Stimulated activated CD8-positive, alpha-beta memory T cell treated with anti-CD3 and anti-CD28 coated beads, Interleukin-4, amount 100 ng/mL, for 24 hours (primary cell): ENCODE measurements at places on chromosomes 1 and 21.

GRCh38 chr1:40770296-40771070, 13.1 kb upstream of the KCNQ4 start:
- no peak for DNase-seq

DNA sequence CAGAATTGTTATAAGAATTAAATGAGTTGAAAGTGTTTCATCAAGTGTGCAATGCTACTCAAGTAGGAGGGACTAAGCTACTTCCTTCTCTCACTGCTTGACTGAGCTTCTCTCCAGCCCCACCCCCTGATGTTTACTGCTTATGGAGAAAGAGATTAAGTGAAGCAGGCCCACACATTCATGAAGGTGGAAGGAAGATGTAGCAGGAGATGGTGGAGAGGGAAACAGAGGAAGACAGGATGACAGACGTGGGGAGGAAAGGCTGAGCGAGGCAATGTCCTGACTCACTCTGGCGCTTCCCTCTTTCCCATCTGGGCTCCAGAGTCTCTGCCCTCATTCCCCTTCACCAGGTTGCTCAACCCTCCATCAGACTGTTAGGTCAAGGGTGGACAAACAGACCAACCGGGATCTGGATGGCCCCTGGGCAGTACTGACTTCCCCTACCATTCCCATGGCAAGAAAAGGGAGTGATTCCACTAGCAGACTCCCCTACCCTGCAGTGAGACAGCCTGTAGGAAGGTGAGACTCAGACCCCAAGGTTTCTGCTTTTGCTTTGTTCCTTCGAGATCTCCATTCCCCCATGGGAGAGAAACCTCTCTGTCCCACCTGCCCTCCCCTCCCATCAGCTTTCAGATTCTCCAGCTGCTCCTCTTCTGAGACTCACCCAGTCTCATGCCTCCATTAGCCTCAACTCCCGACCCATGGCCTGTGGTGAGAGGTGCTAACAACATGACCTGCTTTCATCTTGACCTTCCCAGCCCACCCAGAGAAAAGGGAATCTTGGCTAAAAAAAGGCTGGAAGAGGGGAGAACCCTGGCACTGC, 3.1 kb upstream of the ARHGEF2 start:
- DNase-seq: no peak

GRCh38 chr1:108718927-108719655, 6.4 kb downstream of the FNDC7 start:
- no peak for DNase-seq

DNA sequence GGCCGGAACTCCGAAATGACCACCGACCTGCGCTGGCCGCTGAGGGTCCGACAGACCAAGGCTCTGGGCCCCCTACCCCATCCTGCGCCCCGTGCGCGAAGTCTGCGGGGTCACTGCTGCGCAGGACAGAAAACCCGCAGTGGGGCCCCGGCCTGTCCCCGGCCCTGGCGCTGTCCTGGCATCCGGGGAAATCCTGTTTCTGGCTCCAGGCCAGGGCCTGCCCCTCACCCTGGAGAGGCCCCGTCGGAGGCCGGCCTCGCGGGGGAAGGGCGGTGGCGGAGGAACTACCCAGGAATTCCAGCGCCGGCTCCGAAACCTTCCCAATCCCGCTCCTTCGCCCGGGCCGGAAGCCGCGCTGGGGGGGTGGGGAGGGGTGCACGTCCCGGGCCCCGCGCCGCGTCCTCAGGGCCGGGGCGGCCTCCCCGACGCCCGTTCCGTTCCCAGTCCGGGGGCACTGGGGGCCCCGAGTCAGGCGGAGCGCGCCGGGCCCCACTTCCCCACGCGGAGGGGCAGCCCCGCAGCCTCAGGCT, 77.0 kb downstream of the MORN1 start:
- no peak for DNase-seq

DNA sequence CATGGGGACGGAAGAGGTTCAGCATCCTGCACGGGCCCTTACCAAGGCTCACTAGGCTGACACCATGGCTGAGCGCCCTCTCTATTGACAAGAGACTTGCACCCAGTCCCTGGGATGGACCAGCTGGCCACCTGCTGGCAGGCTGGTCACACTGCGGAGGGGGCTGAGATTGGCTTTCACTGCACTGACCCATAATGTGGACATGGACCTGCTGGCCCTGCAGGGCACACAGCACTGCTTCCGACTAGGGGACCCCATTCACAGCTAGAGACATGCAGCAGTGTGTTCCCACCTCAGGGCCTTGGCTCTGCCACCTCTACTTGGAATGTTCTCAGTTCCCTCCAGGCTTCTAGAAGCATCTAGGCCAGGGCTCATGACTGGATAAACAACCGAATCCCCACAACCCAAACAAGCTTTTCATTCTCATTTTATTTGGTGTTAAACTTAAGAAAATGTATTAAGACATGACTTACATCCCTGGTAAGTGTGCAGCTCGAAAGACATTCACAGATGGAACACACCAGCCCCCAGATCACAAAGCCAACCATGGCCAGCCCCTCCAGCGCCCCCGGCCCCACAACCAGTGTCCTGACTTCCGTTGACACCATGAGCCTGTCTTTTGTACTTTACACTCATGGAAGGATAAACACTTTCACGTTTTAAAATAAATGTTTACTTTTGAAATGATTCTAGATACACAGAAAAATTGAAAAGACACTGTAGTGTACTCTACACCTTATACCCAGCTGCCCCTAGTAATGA, 9.3 kb upstream of the SRARP start:
- peak; percentile 26 for DNase-seq

DNA sequence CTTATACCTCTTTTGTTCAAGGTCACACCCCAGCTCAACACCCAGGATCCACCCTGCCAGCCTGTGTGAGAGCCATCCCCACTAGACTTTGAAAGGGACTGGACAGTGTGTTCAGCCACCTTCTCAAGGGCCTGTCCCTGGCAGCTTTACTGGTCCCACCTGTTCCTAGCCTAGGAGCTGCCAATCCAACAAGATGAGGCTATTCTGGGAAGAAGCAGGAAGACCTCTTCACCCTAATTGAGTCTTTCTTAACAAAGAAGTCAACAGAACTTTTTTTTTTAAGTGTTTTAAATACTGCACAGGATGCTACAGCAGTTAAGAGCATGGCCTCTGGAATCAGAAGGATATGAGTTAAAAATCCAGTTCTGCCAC, 95.8 kb upstream of the HOOK1 start:
- no peak for DNase-seq

GRCh38 chr1:231407547-231408396, 14.3 kb downstream of the EGLN1 start:
- DNase-seq: no peak

GRCh38 chr1:12511516-12512468, 106.2 kb downstream of the DHRS3 start:
- no peak for DNase-seq

DNA sequence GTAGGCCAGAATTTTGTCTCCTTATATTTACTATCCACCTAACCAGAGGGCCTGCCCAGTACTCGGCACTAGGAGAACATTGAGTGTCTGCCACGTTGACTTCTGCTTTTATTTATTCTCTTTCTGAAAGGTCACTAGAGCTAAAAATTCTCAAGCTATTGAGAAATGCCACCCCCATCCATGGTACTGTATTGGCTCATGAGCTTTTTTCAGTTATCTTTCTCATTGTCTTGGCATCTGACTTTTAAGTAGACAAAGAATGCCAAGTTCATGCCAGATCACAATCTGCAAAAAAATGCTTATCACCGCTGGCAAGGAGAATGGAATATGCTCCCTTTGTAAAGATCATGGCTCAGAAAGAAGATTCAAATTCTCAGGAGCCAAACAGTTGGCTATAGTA, 49.8 kb upstream of the MROH9 start:
- no peak for DNase-seq

DNA sequence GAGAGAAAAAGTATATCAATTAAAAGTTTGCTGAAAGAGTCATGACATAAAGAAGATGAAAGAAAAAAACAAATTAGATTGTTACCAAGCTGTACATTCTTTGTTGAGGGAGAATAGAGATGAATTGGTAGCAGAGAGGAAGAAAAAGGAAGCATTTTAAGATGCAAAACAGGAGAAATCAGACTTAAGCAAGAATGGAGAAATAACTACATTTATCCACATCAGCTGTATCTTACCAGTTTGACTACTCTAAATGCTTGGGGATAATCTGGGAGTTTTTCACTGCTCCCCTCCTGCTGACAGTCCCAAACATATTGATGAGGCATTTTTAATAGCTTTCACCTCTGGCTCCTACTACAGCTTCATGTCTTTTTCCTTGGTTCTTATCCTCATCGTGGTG, 16.8 kb upstream of the PTPRC start:
- DNase-seq: no peak

DNA sequence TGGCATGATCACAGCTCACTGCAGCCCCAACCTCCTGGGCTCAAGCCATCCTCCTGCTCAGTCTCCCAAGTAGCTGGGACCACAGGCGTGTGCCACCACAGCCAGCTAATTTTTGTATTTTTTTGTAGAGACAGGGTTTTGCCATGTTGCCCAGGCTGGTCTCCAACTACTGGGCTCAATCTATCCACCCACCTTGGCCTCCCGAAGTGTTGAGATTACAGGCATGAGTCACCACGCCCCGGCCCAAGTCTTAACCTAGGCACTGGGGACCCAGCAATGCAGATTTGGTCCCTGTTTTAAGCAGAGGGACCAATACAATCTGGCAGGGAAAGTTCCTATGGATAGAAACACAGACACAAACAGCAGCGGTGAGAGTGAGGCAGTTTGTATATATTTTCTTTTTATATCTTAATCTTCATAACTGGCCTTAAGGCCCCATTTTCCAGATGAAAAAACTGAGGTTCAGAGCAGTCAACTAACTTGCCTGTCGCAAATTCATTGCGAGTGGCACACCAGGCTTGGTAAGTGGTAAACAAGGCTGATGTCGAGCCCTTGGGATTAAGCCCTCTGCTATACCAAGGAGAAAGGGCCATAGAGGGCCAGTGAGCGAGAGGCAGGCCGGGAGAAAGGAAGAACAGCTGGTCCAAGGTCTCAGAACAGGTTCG, 77.8 kb upstream of the TINAGL1 start:
- no peak for DNase-seq

DNA sequence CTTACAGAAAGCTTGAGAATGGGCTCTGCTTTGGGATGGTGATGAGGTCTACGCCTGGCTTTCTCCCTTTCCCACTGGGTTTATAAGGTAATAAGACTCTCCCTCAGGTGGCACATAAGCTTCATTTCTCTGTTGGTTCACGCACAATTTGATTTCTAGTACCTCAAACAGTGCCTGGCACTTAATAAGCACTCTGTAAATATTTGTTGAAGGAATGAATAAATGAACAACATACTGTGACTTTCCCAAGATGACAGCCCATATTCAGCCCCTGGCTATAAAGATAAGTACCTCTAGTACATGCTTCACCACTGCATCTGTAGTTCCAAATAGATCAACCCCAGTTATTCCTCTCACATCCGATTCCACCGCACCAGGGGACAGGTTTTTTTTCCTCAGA, 17.8 kb downstream of the COPA start:
- DNase-seq: no peak

- no peak for DNase-seq
These were observed 1.1 kb upstream of the FOXD3 start for GRCh38 chr1:63321066-63321784.

DNA sequence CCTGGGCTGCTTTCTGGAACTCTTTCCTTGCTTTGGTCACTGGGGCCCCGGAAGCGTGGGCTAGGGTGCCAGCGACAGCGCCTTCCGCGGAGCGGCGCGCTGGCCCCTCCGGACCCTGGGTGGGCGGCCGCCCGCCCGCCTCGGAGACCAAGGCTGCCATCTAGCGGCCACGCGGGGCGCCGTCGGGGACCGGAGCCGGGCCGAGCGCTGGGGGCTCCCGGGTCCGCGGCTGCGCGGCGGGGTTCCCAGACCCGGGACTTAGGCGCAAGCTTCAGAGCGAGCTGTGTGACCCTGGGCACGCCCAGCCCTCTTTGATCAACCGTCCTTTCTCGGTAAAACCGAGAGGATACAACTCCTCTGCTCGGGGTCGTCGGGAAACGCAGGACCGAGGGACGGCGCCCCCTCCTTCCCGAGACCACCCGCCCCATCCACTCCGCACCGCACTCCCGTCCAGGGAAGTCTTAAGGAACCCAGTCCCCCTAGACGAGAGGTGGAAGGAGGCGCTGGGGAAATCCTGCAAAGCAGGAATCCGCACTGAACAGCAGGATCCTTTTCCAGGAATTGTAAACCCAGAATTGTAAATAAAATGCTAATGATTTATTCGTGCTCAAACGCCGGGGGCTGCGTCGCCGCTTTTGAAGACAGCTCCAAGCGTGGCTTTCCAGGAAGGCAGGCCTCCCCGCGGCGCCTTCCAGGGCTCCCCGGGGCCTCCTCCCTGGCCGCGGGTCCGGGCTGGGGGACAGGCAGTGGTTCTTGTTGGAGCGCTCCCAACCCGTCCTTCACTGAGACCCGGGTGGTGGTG, 41.2 kb downstream of the RRAGC start:
- DNase-seq: peak; percentile 42

DNA sequence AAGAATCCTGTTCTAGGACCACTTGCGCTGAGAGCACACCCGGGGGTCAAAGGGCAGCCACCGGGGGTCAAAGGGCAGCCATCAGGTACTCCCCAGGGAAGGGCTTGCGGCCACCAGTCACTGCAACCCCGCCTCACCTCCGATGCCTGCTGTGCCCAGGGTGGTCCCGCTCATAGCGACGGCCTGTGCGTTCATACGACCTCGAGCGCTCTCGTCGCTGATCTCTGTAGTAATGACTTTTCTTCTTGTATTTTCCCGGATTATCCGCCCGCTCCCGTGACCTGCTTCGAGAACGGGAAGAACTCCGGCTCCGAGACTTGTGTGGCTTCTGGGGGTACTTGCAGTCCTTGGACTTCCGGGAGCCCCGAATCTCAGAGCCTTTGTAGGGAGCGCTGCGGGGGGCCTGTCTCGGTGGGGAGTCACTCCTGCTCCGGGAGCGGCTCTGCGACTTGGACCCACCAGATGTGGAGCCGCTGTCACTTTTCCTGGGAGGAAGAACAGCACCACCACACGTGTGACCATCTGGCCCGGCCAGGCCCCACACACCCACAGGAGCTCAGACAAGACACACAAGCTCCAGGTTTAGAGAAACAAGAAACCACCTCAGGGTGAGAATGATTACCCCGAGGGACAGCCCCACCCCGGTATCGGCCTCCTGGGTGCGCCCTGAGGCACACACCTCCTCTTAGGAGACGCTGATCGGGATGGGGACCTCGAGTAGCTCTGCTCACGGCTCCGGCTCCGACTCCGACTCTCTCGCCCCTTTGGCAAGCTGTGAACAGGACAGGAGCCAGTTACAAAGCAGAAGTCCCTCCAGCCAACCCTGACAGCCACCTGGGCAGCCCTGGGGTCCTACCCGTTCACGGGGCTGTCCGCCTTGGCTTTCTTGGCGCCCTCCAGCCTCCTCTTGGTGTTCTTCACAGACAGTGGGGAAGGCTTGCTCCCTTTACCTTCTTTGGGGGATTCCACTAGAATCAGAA, 11.7 kb downstream of the CCNL2 start:
- DNase-seq: no peak

DNA sequence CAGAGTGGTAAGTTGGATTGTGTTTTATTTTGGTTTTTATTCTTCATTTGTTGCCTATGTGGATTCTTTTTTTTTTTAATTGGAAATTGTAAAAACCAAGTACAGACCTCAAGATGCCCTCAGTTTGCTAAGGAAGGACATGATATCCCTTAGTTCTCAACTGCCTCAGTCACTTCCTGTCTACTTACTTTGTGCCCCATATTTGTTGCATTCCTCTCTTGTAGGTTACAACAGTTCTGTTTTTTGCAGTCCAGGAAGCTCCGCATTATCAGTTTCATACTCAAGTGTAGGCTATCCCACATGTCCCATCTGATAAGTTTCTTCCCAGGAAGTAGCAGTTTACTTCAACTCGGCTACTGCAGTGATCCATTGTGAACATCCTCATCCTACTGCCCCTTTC, 82.0 kb downstream of the RPAP2 start:
- DNase-seq: no peak
